ENCODE measurements at places on chromosomes 2 and 18.

GRCh38 chr2:84293791-84294380 lies 165.2 kb downstream of the SUCLG1 start:
- DNase-seq = no peak

GRCh38 chr18:79684283-79684631 lies 4.7 kb downstream of the CTDP1 start:
- no peak for DNase-seq

- DNase-seq = no peak
Observed at GRCh38 chr2:16189029-16189835, 248.9 kb downstream of the MYCN start.

DNA sequence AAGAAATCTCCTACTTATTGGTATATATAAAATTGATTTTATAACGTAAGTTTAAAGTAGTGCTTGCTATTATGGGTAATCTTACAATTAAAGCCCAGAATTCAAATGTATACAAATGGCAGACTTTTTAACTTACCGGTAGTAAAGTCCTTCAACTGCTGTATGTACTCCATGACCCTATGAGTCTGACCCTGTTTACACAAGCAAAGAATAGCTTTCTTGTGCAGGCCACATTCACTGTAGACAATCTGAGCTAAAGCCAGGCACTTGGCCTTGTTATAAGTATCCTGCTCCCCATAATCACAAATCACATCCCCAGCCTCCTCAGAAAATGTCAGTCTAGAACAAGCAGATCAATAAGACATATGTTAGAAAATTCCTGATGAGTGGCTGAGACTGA lies 51.7 kb downstream of the CLHC1 start:
- DNase-seq = no peak

DNA sequence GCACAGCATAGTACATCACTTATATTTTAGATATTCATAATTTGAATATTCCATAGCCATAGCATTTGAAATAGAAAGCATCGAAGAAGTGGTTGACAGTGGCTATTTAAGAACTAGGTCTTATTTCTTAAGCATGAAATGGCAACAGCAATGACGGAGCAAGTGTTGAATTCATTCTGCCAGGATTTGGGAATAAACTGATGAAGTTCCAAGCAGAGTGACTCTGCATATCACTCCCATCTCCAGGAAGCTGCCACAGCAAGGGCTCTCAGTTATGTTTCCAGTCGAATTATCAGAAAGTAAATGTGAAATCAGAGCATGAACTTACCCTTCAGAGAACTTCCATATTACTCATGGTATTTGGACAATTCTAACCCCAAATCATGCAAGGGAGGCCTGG lies 208.1 kb downstream of the IKZF2 start:
- no peak for DNase-seq

DNA sequence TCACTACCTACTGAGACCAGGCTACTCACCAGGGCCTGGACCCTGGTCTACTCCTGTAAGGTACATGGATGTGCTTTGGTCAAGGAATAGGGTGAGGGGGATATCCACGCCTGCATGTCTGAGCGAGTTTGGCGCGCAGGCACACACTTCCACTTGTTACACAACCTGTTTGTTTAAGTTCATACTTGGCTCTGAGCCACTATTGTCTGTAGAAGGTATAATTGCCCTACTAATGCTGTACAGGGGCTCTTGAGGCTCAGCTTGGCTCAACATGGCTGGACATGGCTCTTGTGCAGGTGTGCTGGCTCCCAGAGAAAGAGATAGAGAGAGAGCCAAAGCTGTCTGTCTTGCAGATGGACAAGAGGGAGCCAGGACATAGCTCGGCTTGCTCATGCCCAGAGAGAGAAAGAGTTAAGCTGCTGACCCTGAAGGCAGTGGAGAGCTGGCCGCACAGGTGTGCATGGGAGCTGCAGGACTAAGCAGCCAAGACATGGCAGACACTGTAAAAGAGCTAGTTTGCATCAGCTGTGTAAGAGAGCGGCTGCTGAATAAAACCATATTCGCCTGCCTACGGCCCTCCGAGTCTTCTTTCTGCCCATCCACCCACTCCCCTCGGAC lies 35.2 kb downstream of the NPPC start:
- DNase-seq = no peak

GRCh38 chr2:204407204-204408014 lies 137.9 kb upstream of the PARD3B start:
- DNase-seq = no peak

GRCh38 chr2:227862227-227862740 lies 9.1 kb upstream of the DAW1 start:
- DNase-seq = no peak

- DNase-seq = no peak
Observed at GRCh38 chr2:182858671-182859070, 7.8 kb downstream of the FRZB start.

- no peak for DNase-seq
Observed at GRCh38 chr2:161578998-161579397, 45.2 kb upstream of the SLC4A10 start.

- no peak for DNase-seq
Observed at GRCh38 chr18:32670727-32671126, 102.1 kb downstream of the KLHL14 start.

DNA sequence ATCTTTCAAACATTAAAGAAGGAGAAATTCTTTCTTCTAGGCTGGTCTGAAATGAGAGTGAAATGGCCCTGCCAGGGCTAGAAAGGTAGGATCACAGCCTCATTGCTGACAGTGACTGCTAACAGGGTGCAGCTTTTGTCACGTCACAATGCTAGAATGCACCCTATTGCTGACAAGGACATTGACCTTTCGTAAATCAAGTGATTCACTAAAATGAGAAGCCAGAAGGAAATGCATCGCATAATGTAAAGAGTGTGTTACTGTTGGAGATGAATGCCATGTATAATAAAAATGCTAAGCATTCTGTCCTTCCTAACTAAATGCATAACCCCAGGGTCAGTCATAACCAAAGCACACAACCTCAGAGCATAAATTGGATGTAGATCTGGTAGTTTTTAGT lies 732.9 kb downstream of the TDRD15 start:
- no peak for DNase-seq

GRCh38 chr2:109266496-109266895 lies 137.5 kb downstream of the SH3RF3 start:
- DNase-seq = no peak

DNA sequence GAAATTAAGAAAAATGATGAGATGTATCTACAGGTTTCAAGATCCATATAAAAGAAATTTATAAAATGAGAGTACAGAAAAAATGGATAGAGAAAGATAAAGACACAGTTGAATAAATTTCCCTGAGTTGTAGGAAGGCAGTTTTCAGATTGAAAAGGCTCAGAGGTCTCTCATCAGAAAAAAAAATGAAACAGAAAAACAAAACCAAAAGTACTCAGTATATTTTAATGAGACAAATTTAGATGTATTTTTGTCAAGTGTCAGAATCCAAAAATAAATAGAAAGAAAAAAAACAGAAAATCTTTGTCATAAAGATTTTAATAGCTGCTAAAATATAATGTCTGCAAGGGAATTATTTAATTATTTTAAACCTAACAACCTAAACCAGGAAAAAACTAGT lies 520.5 kb downstream of the KCNJ3 start:
- DNase-seq = no peak

DNA sequence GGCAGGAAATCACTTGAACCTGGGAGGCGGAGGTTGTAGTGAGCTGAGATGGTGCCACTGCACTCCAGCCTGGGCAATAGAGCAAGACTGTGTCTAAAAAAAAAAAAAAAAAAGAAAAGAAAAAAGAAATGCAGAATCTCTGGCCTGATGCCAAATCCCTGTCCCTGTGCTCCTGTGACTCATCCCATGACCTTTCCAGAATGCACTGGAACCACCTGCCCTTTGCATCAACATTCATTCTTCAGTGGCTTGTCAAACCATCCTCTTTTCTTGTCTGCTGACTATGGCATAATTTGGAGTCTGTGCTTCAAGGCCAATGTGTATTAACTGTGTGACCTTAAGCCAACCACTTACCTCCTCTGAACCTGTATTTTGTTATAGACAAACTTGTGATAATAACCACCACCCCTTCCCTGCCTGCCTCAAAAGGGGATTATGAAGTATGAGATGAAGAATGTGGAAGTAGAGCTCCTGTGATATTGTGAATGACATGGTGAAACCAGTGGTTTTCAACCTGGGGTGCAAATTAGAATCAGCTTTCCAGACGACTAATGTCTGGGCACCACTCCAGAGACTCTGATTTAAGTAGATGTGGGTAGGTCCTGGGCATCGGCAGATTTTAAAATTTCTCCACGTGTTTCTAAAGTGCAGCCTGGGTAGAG lies 189.3 kb downstream of the CLIP4 start:
- no peak for DNase-seq

- no peak for DNase-seq
Observed at GRCh38 chr2:104702031-104702850, 151.7 kb upstream of the POU3F3 start.

DNA sequence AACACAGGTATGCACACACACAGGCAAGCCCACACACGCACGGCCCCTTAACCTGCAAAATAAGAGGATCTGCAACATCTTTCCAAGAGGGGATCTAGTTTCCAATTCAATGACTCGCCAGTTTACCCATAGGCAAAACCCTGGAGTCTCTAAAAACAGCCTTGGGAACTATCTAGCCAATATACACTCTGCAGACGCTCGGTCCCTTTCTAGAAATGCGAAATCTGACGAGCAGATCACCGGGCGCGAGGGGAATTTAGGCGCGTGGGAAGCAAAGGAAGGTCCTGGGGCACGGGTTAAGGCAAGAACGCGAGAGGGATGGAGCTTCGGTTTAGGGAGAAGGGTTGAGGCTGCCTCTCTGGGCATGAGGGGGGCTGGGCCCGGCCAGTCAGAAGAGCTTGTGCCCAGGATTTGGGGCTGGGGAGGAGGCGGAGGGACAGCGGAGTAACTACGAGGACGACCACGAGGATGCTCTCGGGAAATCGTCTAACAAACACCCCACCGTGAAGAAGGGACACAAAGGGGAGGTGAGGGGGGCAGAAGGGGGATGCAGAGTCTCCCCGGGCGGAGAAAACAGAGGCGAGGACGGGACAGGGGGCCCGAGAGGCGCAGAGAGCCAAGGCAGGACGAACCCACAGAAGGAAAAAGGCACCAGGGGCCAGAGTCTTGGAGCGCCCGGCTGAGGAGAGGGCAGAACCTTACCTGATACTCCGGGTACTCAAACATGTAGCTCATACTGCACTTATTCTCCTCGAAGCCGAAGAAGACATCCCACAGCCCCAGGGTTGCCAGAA lies 542 bp downstream of the PGAP1 start:
- no peak for DNase-seq

DNA sequence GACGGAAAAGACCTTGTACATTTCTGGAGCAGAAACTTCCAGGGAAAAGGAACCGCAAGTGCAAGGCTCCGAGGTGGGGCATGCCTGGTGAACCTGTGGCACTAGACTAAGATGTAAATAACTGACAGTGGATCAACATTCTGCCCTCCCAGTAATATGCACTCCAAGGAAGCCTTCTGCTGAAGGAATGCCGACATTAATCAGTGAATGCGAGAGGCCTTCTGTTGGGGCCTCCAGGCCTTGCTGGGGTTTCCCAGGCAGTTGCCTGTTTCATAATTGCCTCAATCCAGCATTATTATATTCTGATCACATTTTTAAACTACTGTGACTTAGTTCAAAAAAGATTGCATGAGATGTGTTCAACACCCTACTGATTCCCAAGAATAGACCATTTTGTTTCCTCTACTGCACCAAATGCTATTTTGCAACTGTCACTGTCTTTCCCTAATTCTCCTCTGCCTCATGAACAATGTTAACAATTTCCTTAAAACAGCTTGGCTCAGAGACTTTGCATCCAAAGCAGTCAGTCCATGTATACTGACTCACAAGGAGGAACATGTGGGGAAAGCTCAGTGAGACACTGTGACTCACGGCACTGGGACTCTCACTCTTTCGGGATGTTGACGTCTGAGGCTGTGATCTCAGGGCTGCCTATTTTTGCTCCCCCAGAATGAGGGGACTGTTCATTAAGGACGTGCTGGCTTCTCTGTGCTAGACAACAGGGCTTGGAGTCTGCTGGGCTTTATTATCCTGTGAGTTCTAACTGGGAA lies 10.5 kb upstream of the DSG2 start:
- DNase-seq = peak; percentile 7

DNA sequence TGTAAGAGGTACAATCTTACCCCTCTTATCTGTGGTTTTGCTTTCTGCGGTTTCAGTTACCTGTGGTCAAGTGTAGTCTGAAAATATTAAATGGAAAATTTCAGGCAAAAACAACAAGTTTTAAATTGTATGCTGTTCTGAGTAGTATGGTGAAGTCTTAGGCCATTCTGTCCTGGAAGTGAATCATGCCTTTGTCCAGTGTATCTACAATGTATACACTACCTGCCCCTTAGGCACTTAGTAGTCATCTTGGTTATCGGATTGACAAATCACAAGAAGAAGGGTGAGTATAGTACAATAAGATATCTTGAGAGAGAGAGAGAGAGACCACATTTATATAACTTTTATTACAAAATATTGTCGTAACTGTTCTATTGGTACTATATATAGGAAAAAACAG lies 43.5 kb downstream of the RAB3GAP1 start:
- no peak for DNase-seq

DNA sequence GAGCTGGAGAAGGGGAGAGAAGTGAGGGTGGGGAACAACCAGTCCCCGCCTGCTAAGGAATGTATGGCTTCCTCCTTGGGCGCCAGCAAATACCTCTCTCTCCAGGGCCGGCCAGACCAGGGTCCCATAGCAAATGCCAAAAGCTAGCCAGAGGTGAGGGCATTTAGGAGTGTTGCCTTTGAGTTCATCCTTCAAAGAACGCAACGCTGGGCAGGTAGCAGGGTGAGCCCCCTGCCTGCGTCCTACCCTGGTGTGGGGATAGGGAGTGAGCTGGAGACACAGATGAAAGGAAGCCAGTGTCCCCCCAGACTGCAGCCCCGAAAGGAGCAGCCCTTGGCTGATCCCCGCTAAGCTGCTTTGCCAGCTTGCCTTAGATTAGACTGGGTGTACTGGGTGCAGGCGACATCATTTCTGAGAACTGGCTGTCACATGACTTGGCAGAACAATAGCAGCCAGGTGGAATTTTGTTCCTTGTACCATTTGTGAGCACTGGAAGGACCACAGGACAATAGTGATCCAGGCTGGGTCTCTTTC lies 40.4 kb downstream of the KLHL29 start:
- DNase-seq = no peak

- DNase-seq = no peak
Observed at GRCh38 chr2:68024450-68024849, 38.4 kb downstream of the C1D start.

DNA sequence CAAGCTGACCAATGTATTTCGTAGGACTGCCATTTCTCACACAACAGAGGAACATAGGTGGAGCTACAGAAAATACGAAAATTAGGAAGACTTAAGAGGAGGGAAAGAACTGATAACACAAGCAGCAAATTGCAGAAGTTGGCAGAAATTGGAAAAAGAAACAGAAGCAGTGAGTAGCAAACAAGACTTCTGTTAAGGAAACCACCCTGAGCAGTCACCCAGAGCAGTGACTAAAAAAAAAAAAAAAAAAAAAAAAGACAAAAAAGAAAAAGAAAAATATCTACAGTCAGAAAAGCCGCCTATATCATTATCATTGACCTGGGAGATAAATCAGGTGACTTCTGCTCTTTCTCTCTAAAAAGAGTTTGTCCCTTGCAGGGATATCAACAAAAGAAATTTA lies 21.4 kb downstream of the STK17B start:
- DNase-seq = no peak
